ENCODE measurements at places on chromosomes 13 and 19. TPM values are rescaled to one million over a fixed set of nuclear protein-coding genes. Genes with fewer than 3 reads are reported as not detected.
A peak's percentile ranks its signal among the peaks of the same experiment; 100 is the strongest.

- DNase-seq: no peak
Observed at GRCh38 chr19:55486043-55486970, 1.3 kb downstream of the NAT14 start.

- DNase-seq: peak; percentile 78
Observed at GRCh38 chr19:6070720-6071485, 39.4 kb downstream of the RFX2 start.

DNA sequence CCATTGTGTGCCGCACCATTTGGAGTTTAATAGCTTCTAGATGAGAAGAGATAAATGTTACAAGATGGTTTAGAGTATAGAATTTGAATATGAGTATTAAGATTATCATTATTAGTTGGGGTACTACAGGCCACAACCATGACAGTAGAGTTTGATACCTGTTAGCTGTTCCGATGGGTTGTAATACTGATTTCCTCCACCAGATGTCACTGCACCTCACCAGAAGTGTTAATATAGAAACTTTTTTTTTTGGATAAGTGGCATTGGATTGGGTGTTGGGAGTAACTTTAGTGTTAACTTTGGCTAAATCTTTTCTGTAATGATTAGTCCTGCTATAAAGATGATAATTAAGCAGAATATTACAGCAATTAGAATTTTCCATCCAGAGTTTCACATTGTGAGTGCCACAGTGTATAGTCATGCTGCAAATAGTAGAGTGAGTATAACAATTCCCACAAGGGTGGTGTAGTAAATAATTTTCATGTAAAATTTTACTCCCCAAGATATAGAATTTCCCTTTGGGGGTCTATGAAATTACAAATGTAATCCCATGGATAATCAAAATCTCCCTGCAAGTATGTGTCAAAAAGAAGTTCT lies 56.3 kb downstream of the PSG3 start:
- DNase-seq: peak; percentile 31

DNA sequence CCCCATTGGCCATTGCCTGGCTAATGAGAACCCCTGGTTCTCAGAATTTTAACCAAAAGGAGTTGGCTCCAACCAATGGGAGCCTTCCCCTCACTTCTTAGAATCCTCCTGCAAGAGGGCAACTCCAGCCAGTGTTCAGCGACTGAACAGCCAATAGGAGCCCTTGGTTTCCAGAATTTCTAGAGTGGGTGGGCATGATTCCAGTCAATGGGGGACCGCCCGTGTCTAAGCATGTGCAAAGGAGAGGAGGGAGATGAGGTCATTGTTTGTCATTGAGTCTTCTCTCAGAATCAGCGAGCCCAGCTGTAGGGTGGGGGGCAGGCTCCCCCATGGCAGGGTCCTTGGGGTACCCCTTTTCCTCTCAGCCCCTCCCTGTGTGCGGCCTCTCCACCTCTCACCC lies 9.5 kb upstream of the SWSAP1 start:
- DNase-seq: no peak

- DNase-seq: no peak
Observed at GRCh38 chr13:42064966-42065365, 16.5 kb downstream of the DGKH start.

DNA sequence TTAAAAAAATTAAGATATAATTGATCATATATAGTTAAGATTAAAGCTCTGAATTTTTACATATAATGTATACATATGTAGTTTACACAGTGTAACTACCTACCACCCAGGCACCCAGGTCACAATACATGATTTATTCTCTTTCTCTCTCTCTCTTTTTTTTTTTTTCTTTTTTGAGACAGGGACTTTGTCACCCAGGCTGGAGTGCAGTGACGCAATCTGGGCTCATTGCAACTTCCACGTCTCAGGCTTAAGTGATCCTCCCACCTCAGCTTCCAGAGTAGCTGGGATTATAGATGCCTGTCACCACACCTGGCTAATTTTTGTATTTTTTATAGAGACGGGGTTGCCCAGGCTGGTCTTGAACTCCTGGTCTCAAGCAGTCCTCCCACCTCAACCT lies 18.8 kb upstream of the CLASRP start:
- no peak for DNase-seq

GRCh38 chr13:29005763-29006120 lies 185.6 kb downstream of the MTUS2 start:
- DNase-seq: no peak

- DNase-seq: no peak
Observed at GRCh38 chr13:112911883-112912282, 57.1 kb upstream of the MCF2L start.

GRCh38 chr19:18379803-18380747 lies 5.9 kb upstream of the GDF15 start:
- peak; percentile 96 for DNase-seq

DNA sequence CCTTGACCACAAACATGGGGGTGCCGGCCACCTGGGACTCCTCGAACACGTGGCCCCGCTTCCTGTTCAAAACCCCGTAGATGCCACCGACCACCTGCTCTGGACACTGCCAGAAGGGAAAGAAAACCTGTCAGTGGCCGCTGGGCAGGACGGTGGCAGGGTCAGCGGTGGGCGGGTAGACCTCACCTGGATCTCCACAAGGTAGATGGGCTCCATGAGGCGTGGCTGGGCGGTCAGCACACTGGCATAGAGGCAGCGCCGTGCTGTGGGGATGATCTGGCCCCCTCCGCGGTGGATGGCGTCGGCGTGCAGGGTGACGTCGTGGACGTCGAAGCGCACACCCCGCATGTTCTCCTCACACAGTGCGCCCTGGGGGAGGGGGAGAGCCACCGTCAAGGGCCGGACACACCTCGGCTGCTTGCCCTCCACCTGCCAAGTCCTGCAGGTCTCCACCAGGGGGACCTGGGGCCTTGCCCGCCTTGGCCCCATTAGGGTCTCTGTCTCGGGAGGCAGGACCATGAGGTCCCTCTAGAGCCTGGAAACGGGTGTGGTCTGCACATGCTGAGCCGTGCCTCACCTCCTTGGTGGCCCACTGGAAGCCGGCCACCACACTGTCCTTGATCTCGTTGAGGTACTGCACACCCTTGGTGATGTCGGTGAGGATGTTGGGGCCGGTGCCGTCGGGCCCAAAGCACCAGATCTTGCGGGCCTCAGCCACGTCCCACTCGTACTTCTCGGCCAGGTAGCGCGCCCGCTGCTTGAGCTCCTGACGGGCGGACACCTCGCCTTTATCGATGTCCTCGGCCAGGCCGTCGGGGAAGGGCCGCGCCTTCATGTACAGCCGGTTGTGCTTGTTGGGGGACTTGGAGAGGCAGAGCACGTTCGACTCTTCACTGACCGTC lies 6.6 kb upstream of the DAPK3 start:
- DNase-seq: no peak

- DNase-seq: no peak
Observed at GRCh38 chr13:26952551-26953143, 192.1 kb upstream of the GPR12 start.

GRCh38 chr19:41783612-41784011 lies 12.8 kb upstream of the CEACAM3 start:
- no peak for DNase-seq

GRCh38 chr19:46723023-46723461 lies 6.1 kb upstream of the PRKD2 start:
- DNase-seq: no peak

DNA sequence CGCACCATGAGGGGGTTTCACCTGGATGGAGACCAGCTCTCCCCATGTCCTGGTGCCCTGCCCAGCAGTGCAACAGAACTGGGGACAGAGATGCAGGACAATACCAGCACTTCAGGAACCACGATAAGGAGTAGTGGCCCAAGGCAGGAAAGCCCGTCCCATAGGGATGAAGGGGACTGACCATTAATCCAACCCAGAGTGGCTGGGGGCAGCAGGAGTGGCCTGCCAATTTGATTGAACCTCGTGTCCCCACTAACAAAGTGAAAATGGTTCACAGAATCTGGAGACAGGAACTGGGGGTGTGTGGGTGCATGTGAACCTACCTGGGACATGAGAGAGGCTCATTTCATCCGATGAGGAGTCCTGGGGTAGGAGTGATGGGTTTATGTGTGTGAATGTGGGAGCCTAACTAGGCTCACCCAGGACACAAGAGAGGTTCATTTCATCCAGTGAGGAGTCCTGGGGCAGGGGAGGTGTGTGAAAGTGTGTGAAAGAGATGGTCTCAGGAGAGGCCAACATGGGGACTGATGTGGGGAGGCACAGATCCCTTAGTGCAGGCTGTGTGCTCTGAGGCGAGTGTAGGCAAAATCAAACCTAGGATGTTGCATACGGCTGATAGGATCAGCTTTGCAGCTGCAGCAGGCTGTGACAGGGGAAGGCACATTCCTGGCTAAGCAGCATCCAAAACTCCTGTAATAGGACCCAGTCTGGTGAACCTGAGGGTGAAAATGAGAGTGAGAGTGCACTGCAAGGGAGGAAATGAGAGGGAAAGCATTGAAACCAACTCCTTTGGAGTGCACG lies 98.2 kb downstream of the ZNF429 start:
- DNase-seq: no peak

DNA sequence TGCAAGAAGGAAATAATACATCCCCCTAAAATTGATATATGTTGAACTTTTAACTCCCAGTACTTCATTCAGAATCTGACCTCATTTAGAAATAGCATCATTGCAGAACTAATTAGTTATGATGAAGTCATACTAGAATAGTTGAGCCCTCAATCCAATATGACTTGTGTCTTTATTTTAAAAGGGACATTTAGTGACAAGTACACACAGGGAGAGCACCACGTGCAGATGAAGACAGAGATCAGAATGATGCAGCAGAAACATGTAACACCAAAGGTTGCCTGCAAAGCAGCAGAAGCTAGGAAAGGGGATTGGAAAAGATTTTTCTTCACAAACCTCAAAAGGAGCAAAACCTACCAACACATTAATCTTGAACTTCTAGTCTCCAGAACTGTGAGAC lies 2602.5 kb downstream of the PCDH9 start:
- DNase-seq: no peak

- peak; percentile 98 for DNase-seq
Observed at GRCh38 chr13:112711528-112712265, 21.9 kb downstream of the ATP11A start.

DNA sequence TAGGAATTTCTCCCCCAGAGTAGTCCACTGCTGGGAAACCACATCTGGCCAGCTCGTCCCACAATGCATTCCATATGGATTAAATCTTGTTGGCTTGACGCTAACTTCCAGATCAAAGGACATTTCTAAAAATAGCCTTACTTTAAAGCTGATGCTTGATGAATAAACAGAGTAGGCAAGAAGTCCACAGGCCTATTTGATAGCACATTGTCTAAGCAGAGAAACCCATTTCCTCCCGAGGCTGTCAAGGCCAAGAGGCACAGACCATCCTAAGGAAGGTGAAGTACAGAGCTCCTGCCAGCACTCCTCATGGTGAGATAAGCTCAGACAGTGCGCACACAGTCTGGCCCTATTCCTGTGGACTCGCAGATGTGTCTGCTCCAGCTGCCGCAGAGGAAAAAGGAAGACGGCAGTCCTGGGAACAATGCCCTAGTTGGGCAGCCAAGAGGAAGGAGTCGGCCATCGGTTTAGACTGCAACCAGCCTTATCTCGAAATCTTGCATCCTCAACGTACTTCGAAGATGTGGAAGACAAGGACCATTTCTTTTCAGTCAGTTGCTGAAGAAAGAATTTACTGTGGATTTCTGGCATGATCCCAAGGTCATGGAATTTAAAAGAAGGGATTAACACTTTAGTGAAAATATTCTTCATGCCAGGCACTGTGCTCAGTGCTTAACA lies 156.8 kb downstream of the RGCC start:
- DNase-seq: peak; percentile 96

DNA sequence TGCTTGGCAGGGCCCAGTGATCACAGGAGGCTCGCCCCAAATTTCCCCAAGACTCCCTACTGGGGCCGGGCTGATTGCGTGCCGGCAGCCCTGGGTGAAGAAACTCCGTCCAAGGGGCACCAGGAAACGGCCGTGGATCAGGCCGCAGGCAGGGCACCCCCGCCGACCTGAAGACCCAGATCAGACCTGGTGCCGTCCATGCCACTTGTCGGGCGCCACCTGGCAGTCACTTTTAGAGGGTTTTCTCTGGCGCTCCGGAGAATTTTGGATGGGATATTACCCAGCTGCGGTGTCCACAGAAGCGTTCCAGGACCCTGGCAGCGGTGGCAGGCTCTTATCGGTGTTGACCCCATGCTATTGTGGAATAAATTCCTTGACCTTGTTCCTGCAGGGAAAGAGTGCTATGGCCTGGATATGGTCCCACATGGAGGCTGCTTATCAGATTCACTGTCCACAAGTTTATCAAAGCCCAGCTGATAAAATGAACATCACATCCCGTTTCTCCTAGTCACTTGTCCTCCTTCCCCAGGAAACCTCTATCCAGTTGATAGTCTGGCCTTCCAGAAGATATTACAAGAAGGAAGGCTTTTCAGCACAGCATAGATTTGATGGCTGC lies 38.2 kb downstream of the IGFL2 start:
- no peak for DNase-seq

- peak; percentile 17 for DNase-seq
Observed at GRCh38 chr19:5358173-5358800, 17.7 kb upstream of the PTPRS start.

DNA sequence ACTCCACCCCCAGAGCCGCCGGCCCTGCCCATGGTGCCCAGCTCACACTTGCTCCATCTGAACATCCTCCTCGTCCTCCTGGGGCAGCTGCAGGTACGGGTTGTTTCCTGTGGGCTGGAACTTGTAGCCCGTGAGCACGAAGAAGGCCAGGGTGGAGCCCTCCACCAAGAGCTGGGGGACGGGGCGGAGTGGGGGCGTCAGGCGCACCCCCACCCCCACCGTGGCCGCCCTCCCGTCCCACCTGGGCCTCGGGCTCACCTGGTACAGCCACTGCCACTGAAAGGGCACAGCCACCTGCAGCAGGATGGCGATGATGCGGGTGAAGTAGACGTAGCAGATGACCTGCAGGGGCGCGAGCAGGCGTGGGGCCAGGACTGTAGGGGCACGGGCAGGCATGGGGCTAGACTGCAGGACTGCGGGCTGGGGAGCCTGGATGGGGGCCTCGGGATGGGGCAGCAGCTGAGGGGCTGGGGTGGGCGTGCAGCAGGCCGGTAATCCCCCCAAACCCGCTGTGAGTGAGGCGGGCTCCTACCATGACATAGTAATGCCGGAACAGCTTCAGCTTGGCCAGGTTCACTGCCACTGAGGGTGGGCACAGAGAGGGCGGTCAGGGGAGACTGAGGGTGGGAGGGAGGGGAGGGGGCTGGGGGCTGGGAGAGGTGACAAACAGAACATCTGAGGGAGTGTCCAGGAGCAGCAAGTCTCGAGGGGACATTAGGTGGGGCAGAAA lies 6.3 kb downstream of the GPR108 start:
- DNase-seq: no peak

DNA sequence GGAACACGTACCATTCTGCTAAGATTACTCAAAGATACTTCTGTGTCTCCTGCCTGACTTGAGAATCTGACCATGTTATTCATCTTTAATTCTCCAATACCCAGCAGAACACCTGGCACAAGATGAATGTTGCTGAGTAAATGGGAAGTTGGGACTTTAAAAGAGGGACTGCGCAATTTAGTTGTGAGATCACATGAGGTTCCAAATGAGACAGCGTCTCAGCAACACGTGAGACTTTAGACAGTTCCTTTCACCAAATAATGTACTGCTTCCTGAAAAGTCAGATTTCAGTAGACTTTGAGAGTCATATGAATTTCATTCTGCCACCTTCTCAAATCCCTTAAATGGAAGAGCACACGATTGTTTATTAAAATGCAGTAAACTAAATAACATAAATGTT lies 36.7 kb downstream of the DOCK9 start:
- no peak for DNase-seq

- no peak for DNase-seq
Observed at GRCh38 chr13:113403255-113404104, 39.5 kb upstream of the GRTP1 start.

NPAS1 gene
- total RNA-seq: 0.56 TPM

C1QTNF9 gene
- under 0.01 TPM for total RNA-seq

KLK12 gene
- not detected for total RNA-seq

FXYD3 gene
- total RNA-seq: not detected

ZNF382 gene
- total RNA-seq: 1.9 TPM

MIER2 gene
- 11.4 TPM for total RNA-seq

Data from IMR-90 (cell line).